ENCODE measurements at places on chromosomes 12 and 14.

DNA sequence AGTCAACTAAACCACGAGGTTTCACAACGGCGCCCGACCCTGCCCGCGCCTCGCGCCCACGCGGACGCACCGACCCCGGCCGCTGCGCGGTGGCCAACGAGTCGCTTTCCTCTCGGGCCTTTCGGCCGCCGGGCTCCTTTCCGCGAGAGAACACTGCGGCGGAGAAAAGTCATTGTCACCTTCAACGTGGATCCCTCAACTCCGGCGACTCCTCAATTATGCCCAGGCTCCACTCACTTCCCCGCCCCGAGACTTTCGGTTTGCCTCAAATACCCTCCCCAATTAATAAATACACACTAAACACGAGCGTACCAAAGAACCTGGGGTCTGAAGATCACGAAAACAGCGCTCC, 450 bp downstream of the SINHCAF start:
- no peak for DNase-seq

DNA sequence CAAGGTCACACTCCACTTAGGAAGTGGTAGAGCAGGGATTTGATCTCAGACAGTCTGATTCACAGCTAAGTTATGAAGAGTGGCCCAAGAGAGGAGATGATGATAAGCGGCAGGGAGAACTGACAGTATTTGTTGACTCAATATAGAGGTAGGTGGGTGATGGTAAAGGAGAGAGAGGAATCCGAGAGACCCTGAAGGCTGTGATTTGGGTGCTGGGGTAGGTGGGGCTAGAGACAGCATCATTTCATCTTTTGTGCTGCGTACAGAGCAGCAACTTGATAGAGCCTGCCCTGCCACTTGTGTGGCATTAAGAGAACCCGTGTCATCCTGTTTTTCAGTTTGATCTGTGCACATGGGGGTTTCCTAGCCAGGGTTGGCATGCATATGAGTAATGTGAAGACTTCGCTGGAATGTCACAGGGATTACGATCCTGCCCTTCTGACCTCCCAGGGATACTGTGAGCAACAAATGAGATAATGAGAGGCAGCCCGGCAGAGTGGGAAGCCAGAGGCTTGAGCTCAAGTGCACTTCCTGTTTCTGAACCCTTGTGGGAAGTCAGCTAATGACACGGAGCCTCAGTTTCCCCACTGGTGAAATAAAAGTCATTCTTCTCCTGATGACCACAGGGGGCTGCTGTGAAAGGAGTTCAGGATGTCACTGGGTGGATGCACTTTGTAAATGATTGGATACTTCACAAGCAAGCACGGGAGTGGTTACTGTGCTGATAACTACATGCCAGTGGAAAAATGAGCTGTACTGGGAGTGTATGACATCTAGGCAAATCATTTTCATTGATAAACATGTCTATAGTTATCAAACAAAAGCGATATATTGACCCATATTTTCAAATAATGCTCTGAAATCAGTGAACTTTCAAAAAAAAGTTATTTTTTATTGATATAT, 59.5 kb upstream of the IGF1 start:
- no peak for DNase-seq

DNA sequence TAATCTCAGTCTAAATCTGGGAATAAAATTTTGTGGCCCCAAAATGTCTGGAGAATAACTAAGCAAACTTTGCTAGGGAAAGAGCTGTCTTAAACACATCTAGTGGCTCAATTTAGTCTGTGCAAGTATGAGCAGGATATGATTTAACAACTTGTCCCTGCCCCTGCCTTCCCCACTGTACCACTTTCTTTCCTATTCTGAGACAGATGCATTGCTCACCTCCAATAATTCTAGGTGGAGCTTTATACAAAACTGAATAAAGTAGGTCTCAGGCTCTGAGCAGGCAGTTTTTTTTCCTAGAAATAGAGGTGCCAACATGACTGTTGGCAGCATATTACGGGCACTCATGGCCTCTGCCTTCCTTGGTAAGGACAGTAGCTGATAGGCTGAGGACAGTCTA, 412.1 kb downstream of the DAD1 start:
- DNase-seq: no peak

GRCh38 chr12:41930866-41931437, 213.7 kb downstream of the GXYLT1 start:
- no peak for DNase-seq

DNA sequence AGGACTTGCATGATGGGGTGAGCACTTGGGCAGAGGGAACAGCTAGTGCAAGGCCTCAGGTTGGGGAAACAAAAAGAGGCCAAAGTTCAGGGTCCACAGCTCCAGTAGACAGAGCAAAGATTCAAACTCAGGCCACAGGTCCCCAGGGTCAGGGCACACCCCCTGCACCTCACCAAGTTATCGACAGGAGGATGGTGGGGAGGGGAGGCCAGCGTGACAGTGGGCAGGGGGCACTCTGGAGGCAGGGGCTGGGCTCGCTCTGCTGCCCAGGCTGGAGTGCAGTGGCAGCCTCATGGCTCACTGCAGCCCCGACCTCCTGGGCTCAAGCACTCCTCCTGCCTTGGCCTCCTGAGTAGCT, 32.4 kb upstream of the ULK1 start:
- DNase-seq: no peak

DNA sequence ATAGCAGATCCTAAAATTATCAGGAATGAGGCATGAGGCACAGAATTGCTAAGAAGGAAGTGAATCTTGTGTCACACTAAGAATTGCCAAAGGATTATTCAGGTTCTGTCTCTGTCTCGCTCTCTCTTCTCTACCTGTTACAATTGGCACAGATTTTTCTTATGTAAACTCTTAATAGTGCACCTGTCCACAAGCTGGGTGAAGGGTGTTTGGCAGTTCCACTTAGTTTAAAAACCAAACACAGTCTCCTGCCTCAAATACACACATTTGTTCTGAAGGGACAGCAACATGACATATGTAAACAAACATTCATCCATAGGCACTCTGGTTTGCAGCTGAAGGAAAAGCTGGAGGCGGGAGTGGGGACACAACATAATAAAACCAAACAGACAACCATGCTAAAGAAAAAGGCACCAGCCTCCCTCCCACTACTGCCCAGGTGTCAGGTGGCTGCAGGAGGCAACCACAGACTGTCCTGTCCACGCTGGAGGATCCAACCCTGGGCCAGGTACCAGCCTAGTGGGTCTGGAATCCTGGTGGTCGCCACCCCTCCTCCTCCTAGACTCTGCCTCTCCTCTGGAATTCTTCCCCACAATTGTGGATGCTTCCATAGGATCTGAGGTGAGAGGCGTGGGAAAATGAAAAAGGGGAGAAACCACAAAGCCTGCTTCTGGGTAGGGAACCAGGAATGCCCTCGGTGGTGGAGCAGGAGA, 81.2 kb downstream of the TMEM260 start:
- DNase-seq: no peak

GRCh38 chr12:12877153-12877768, 14.1 kb upstream of the GPRC5A start:
- DNase-seq: no peak

DNA sequence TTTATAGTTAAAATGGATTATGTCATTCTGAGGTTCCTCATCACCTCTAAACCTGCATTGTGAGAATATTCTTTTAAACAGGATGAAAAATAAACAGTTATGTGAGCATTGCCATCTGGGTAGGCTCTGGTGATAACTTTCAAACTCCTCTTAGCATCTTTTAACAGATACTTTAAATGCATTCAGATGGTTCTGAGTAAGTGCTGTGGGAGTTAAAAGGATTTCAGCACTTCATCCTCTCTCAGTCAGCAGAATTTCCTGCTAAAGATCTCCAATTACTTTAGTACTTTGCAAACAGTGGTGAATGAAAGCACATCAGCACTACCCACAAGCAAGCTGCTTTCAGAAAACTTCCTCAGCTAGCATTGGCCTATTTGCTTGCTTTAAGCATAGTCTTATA, 59.3 kb upstream of the TMTC1 start:
- no peak for DNase-seq

DNA sequence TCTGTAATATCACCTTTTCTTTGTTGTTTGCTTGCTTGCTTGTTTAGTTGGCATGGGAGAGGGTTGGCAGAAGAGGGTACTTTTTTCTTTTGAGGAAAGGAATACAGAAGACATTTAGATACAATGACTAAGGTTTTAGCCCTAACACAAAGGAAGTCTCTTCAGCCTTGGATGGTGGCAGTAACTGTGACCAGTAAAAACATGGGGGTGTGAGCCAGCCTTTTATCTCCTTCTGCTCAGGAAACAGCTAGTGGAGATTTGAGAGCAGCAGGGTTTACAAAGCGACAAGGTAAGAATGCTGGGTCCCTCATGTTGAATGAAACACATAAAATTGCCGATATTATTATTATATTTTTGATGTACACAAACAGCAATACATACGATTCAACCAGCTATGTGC, 40.4 kb downstream of the SLC8A3 start:
- DNase-seq: no peak

- no peak for DNase-seq
Measured at GRCh38 chr14:49691031-49691430, 1.9 kb upstream of the KLHDC1 start.

DNA sequence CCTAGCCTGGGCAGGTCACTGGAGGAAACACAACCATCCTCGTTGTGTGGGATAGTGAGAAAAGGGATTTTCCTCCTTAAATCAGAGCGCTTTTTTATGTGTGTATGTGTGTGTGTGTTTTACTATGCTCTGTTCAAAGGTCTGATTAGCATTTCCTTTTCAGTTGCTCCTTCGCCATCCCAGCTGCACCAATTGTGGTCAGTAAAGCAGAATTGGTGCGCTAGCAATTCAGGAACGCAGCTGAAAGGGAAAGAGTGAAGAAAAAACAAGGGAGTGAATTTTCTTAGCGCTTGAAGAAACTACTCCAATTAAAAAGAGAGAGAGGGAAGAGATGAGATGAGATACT, 173.3 kb upstream of the PARP11 start:
- no peak for DNase-seq

GRCh38 chr12:124078800-124079199, 105.8 kb downstream of the ZNF664 start:
- no peak for DNase-seq

- DNase-seq: no peak
Measured at GRCh38 chr14:72409047-72409446, 476.8 kb downstream of the RGS6 start.

- DNase-seq: no peak
Measured at GRCh38 chr14:105329411-105330150, 15.0 kb downstream of the PACS2 start.
